ENCODE measurements at places on chromosomes 12 and 14. TPM values are rescaled to one million over a fixed set of nuclear protein-coding genes. Genes with fewer than 3 reads are reported as not detected.

DPY19L2 gene
- 0.13 TPM for polyA plus RNA-seq

DNA sequence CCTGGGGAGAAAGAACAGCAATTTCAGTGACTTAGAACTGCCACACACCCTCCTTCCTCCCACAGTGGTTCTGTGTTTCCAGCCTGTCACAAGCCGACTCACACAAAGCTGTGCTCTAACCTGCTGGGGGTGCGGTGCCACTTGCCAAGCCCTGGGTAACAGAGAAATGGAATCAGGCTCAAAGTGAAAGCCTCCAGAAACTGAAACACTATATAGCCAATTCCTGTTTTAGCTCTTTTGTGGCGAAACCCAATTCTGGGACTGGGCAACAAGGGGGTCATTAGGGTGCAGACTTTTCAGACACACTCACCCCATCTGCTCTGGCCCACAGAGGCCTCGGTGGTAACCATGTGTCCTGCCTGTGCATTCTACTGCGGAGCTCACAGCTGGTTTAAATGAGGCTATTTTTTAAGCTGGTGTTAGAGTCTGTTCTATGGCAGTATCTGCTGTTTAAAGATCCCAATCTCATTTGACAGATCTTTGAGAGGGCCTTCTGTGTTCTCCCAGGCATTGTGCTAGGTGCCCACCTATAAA lies 15.2 kb upstream of the ACTR6 start:
- H3K27ac ChIP-seq: no peak overlapping the region
- no peak for DNase-seq
- no peak overlapping the region for H3K4me3 ChIP-seq
- no peaks in the 10 kb centered on the region for H3K4me1 ChIP-seq

DNA sequence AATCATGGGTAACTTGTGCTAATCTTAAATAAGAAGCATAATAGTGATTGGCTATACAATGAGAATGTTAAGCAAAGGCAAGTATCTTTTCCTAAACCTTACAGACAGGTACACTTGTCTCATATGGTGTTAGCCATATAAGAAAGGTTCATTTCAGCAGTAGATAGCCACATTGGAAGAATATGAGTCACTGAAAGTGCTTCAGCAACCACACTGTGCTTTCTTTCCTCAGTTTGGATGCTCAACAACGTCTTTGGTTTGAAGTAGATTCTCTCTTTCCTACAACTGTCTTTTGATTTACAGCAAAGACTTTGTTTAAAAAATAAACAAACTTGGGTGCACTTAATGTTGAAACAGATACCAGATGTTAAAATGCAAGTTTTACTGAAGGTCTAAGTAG lies 8.9 kb downstream of the DDHD1 start:
- H3K27me3 ChIP-seq: no peaks in the 10 kb centered on the region
- H3K27ac ChIP-seq: no peak overlapping the region
- H3K4me1 ChIP-seq: no peaks in the 10 kb centered on the region
- DNase-seq: no peak
- H3K36me3 ChIP-seq: no peaks in the 10 kb centered on the region

MYL6 gene
- polyA plus RNA-seq: 766 TPM

DNA sequence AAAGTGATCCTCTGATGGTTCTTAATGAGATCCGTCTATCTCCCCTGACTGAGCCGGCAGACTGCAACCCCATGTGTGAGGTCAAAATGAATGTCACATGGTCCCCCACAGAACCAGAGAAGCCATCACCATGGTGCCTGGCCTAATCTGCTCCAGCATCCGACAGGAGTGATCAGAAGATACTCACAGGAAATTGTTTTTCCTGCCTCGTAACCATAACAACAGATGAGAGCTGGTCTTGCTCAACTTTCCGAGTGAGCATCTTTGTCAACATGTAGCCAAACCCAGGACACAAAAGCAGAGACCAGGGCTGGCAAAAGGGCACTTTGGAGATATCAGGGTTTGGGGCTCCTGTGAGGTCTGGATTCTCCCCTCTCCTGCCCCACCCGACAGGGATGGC lies 72.1 kb upstream of the C14orf180 start:
- no peak overlapping the region for H3K4me3 ChIP-seq
- no peaks in the 10 kb centered on the region for H3K36me3 ChIP-seq
- peaks cover 6% of the 10 kb centered on the region for H3K27me3 ChIP-seq
- H3K27ac ChIP-seq: no peak overlapping the region
- DNase-seq: peak; percentile 9

DNA sequence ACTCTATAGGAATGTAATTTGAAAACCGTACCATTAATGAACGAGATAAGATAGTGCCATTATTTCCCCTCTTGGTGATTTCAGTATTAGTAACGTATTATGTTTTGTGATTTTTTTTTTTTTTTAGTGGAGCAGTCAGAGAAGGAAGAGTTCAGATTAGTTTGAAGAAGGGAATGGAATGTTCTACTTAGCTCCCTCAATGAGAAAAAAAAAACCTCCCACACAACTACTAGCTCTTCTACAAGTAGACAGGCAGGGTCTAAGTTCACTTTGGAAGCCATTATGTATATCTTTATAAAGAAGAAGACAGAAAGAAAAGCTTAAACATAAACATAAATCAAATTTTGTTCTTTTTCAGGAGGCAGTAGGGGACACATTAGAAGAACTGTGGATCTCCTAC lies 27.3 kb downstream of the PNMA1 start:
- no peak overlapping the region for H3K27ac ChIP-seq
- no peak for DNase-seq
- no peaks in the 10 kb centered on the region for H3K4me1 ChIP-seq
- no peaks in the 10 kb centered on the region for H3K36me3 ChIP-seq
- H3K4me3 ChIP-seq: no peak overlapping the region

- H3K27me3 ChIP-seq: no peaks in the 10 kb centered on the region
- DNase-seq: no peak
- H3K36me3 ChIP-seq: no peaks in the 10 kb centered on the region
- H3K27ac ChIP-seq: no peak overlapping the region
- no peak overlapping the region for H3K4me3 ChIP-seq
Observed at GRCh38 chr12:41983856-41984255, 160.8 kb downstream of the GXYLT1 start.

DNA sequence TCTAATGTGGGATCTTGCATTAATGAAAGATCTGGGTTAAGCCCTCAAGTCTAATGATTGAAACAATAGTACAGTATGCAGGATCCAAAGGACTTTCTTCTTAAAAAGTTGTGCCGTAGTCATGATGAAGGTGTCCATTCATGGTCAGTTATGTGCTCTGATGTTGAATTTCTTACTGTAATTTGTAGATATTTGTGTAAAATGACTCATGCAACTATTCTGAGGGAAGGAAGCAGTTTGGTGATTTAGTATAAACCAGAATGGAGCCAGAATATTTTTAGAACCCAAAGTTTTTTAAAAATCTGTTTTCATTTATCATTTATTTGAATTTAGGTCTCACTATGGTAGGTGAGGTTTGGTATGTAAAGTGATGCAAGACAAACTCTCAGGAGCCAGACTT lies 151.2 kb downstream of the AKAP6 start:
- no peaks in the 10 kb centered on the region for H3K4me1 ChIP-seq
- H3K27ac ChIP-seq: no peak overlapping the region
- no peak overlapping the region for H3K4me3 ChIP-seq
- no peaks in the 10 kb centered on the region for H3K27me3 ChIP-seq

DNA sequence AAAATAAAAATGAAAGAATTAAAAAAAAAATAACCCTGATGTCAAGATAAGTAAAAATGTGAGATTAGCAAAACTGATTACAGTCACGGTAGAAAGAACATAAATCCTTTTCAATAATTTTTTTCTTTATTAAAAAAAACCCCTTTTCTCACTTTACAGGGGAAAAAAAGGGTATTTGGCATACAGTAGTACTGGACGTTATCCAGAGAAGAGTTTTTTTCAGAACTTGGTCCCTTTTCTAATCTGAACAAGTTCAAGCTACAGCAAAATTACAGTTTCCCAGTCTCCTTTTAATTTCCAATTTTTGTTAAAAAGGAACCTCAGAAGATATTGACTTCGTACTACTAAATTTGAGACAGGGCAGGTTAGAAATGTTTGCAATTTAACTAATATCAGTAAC lies 134.7 kb upstream of the DCN start:
- H3K4me3 ChIP-seq: no peak overlapping the region
- no peaks in the 10 kb centered on the region for H3K36me3 ChIP-seq
- no peak overlapping the region for H3K27ac ChIP-seq
- H3K27me3 ChIP-seq: no peaks in the 10 kb centered on the region
- H3K4me1 ChIP-seq: no peaks in the 10 kb centered on the region

DNAI7 gene
- polyA plus RNA-seq: 0.14 TPM

- no peak overlapping the region for H3K27ac ChIP-seq
- H3K27me3 ChIP-seq: no peaks in the 10 kb centered on the region
- H3K4me1 ChIP-seq: no peaks in the 10 kb centered on the region
Observed at GRCh38 chr14:54659365-54659764, 92.4 kb downstream of the SAMD4A start.

TAS2R8 gene
- not detected for polyA plus RNA-seq

KRT84 gene
- polyA plus RNA-seq: not detected

All from liver (tissue), 10 donors.